ENCODE measurements at places on chromosomes 16 and 17. TPM values are rescaled to one million over a fixed set of nuclear protein-coding genes. Genes with fewer than 3 reads are reported as not detected.

MYL4 gene
- 2.2 TPM for total RNA-seq

TEKT1 gene
- 1.2 TPM for total RNA-seq

GRCh38 chr17:15381707-15382106, 40.3 kb upstream of the TEKT3 start:
- no peak overlapping the region for H3K4me3 ChIP-seq
- peaks cover 11% of the 10 kb centered on the region for H3K4me1 ChIP-seq
- no peak for DNase-seq

DNA sequence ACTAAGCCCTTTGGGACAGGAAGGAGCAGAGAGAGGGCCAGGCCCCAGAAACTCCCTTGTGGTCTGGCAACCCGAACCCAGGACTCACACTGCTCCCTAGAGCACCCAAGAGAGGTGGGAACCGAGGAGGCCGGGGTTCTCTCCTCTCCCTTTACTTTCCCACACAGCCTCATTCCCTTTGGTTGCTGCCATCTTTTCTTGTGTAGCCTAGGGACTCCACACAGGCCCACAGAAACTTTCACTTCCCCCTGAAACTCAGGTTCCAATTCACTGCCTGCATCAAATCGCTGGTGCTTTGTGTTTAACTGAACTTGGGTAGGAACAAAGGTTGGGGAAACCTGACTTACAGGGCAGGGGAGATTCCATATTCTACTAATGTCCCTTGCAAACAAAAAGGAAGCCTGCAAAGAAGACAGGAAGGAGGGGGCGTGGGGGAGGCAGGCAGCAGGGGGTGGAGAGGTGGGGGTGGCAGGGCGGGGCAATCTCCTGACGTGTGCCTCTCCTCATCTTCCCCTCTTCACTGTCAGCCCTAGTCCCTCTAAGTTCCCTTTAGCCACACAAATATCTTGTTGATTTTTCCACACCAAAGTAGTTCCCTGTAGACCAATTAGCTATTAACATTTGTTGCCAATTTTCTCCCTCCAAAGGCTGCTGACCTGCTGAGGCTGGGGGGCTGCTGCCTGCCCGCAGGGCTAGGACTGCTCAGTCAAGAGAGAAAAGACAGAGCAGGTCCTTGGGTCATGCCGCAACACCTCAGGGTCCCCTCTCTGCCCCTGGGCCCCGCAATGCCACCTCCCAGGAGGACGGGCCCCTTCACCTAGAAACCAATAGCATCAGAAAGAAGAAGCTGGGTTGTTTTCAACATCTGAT, 8.0 kb downstream of the ST3GAL2 start:
- peak; percentile 31 for DNase-seq
- H3K4me3 ChIP-seq: peak overlapping the region; percentile 63
- H3K4me1 ChIP-seq: peaks cover 64% of the 10 kb centered on the region
- peaks cover 12% of the 10 kb centered on the region for H3K36me3 ChIP-seq
- H3K27ac ChIP-seq: peak overlapping the region; percentile 95

GRCh38 chr16:48911700-48912099, 301.7 kb upstream of the N4BP1 start:
- H3K36me3 ChIP-seq: no peaks in the 10 kb centered on the region
- DNase-seq: no peak
- H3K27me3 ChIP-seq: peaks cover 5% of the 10 kb centered on the region
- H3K4me3 ChIP-seq: no peak overlapping the region

- DNase-seq: no peak
- no peak overlapping the region for H3K4me3 ChIP-seq
- no peak overlapping the region for H3K27ac ChIP-seq
- H3K4me1 ChIP-seq: peaks cover 3% of the 10 kb centered on the region
- peaks cover 4% of the 10 kb centered on the region for H3K27me3 ChIP-seq
These were observed 242.6 kb upstream of the CIBAR2 start for GRCh38 chr16:85354686-85355514.

GRCh38 chr16:56647641-56648431, 3.9 kb upstream of the MT1B start:
- no peak for DNase-seq
- peaks cover 21% of the 10 kb centered on the region for H3K27me3 ChIP-seq
- no peak overlapping the region for H3K4me3 ChIP-seq
- H3K36me3 ChIP-seq: no peaks in the 10 kb centered on the region
- H3K4me1 ChIP-seq: no peaks in the 10 kb centered on the region

DNA sequence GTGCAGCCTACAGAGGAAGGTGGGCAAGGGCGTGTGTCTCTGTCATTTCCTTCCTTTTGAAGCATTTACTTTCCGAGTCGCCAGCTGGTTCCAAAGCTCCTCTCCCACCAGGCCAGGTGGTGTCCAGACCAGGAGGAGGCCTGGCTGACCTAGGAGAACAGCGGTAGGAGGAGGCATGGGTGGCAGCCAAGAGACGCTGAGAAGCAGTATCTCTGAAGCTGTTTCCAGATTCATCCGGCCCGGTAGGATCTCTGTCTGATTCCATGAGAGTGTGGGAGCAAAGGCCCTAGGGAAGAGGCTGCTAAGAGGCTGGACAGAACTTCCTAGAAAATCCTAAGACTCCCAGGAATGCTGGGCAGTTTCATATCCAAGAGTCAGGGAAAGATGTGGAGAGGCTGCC, 20.3 kb downstream of the MEOX1 start:
- no peak overlapping the region for H3K4me3 ChIP-seq
- DNase-seq: no peak
- no peak overlapping the region for H3K27ac ChIP-seq
- H3K4me1 ChIP-seq: peaks cover 5% of the 10 kb centered on the region
- H3K27me3 ChIP-seq: no peaks in the 10 kb centered on the region

- peaks cover 4% of the 10 kb centered on the region for H3K36me3 ChIP-seq
- H3K27me3 ChIP-seq: peaks cover 15% of the 10 kb centered on the region
- no peak for DNase-seq
- no peak overlapping the region for H3K4me3 ChIP-seq
These were observed 1.7 kb upstream of the DPH1 start for GRCh38 chr17:2028234-2028614.
